ENCODE measurements at places on chromosomes 6 and 20. TPM values are rescaled to one million over a fixed set of nuclear protein-coding genes. Genes with fewer than 3 reads are reported as not detected.

GRCh38 chr6:26556263-26557070 lies 18.3 kb downstream of the HMGN4 start:
- DNase-seq = peak; percentile 65

GRCh38 chr6:160141001-160141726 lies 19.5 kb downstream of the SLC22A1 start:
- peak; percentile 48 for DNase-seq

- no peak for DNase-seq
These were observed 304.1 kb downstream of the RFPL4B start for GRCh38 chr6:112651239-112651638.

- DNase-seq = peak; percentile 19
These were observed 12.9 kb upstream of the ZNF343 start for GRCh38 chr20:2521369-2522305.

- peak; percentile 75 for DNase-seq
These were observed 3.8 kb upstream of the HMGA1 start for GRCh38 chr6:34232901-34233300.

DNA sequence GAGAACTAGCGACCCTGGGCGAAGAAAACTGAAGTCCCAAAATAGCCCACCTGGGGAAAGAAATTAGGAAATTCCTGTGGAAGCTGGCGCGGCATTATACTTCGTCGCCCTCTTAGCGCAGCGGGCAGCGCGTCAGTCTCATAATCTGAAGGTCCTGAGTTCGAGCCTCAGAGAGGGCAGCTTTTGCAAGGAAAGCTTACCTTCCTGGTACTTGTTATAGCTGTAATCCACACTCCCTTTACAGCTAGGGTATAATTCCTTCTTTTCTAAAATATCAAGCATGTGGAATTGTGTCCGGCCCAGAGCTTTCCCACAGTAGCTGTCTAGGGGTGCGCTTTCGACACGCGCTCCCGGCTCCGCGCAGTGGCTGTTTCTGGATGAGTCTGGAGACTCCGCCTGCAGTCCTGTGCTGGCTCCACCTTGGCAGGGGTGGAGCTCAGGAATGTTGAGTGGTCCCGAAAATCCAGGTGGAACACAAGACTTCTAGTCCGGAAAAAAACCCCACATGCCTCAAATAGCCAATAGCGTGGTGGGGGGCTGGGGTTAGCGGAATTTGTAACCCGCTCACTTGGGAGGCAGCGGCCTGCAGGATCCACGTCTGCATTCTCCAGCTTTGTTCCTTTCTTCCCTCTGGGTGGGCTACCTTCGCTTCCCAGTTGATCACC lies 83.7 kb upstream of the ZNF322 start:
- peak; percentile 82 for DNase-seq

- DNase-seq = no peak
These were observed 30.8 kb downstream of the PDE10A start for GRCh38 chr6:165632194-165632593.

DNA sequence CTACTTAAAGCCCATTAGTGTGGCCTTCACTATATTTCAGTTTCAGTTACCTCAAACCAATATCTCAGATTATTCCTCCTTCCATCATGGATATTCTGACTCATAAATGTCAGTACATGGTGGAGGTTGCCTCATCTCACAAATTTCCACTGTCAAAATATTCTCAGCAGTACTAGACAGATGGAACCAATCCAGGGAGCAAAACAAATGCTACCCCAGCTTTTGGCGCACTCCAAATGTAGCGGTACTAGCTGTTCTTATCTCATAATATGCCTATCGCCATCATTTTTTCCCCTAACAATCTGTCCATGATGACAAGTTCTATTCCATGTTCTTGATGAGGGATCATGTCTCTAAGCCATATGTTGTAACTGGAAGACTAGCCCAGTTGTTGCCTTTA lies 1026.1 kb downstream of the KIF16B start:
- no peak for DNase-seq

- no peak for DNase-seq
These were observed 2.7 kb downstream of the OSTM1 start for GRCh38 chr6:108071736-108072276.

GRCh38 chr6:148340586-148341297 lies 1.9 kb upstream of the SASH1 start:
- DNase-seq = no peak

GRCh38 chr6:40268614-40269013 lies 318.6 kb downstream of the LRFN2 start:
- DNase-seq = no peak

DNA sequence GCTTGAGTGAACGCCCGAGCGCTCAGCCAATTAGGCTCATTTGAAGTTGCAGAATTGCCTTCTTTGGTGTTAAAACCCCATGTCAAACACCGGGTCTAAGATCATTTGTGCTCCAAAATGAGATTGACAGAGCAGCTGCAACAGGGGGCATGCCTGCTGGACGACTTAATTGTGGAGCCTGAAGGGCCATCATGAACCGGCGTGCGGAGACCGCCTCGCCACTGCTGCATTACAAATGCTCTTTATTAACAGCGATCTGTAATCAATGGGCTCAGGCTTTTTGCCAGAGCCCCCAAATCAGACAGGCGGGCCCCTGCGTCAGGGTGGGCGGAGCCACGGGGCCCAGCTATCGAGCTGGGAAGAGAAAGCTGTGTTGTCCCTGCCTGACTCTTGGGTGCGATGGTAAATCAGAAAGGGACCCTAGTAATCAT lies 183.2 kb downstream of the SIM1 start:
- DNase-seq = no peak

DNA sequence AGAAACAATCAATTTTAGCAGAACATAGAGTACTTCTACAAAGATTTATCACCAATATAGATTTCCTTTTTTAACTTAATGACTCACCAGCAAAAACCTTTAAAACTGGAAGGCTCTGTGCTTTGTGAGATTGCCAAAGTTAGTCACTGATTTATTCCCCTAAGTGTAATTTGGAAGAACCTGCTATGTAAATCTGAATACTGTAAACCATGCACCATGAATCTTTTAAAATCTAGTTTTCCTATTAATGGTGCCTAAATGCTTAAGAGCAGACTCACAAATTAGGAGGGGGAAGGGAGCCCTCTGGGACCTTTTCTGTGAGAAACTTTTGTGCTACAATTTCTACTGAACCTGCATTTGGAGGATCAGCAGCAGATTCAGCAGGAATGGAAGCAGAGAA lies 57.8 kb upstream of the PNRC1 start:
- no peak for DNase-seq

GRCh38 chr6:163501439-163501838 lies 86.9 kb downstream of the QKI start:
- no peak for DNase-seq

DNA sequence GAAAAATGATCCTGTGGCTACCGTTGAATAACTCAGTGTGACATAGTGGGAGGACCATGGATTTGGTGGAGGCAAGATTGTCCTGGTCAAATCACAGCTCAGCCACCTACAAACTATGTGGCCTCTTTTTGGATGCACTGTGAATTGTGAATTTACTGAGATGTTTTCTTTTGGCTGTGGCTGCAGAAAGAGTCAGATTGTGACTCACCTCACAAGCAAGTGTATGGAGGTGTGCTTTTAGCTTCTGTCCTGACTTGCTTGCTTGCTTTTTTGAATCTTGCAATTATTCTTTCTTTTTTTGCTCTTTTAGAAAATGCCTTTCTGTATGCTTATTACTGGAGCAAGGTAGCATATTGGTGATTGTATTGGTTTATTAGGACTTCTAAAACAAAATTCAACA lies 122.9 kb upstream of the FOXO3 start:
- no peak for DNase-seq

GRCh38 chr20:63438121-63438520 lies 34.3 kb downstream of the KCNQ2 start:
- DNase-seq = no peak

DNA sequence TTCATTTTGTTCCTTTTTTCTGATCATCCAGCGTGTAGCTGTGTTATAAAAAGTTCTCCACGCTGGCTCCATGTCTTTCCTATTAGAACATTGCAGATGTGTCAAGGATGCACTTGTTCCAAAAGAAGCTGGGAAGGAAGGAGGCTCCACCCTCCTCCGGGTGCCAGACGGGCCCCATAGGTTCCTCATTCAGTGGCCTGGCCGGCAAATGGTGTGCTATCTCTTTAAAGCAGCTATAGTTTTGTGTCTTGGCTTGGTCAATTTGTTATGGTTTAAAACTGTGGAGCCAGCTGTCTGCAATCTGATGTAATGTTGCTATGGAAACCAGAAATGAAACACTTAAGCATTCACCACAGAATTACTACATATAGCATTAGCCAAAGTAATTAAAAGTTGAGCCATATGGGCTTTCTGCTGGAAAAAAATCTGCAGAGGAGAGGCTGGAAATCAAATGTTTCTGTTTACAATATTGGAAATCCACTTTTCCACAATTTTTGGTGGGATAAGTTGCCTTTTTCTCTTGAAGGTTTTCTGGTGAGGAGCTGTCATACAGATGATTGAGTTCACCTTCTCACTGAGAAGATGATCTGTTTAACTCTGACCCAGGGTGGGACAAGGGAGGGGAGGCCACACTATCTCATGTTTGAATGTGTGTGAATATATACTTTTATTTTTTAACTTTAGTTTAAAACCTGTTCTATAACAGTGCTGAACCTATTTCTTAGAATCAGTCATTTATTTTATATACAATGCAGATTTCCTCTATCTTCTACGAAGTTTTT lies 167.4 kb downstream of the SASH1 start:
- DNase-seq = peak; percentile 94

DNA sequence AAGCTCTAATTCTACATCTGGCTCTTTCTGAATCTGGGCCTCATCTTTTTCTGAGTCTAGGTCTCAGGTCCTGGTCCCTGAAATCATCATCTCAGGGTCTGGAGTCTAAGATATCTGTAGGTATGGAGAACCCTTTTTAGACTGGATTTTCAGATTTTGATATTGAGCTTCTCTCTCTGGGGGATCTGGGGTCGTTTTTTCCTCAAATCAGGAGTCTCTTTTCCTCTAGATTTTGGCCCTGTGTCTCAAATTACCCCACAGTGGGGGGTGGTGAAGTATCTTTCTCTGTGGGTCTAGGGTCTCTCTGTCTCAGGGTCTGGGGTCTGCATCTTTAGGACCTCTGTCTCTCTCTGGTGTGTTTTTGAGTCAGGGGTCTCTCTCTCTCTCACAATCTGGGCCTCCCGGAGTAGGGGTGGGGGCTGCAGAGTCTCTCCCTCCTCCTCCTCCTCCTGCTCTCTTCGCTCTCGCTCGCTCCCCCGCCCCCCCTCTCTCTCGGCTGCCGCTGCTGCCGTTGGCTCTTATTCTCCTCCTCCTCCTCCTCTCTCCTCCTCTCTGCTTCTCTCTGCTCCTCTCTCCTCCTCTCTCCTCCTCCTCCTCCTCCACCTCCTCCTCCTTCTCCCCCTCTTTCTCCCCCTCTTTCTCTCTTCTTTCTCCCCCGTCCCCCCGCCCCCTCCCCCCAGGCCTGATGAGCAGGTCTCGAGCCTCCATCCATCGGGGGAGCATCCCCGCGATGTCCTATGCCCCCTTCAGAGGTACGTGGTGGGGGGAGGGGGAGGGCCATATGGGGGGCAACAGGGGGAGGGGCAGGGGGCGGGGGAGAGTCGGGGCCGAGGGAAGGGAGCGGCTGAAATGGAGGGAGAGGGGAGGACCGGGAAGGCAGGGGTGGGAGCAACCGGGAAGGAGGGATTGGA lies at the start of gene SYNGAP1:
TSS of gene SYNGAP1 (plus strand) at position 486 of the 911 bp plus-strand sequence. CDS start at position 686, 200 bp downstream.
- DNase-seq = peak; percentile 71

GRCh38 chr6:39061182-39061581 lies 12.6 kb downstream of the GLP1R start:
- no peak for DNase-seq

GRCh38 chr6:79056226-79056625 lies 21.8 kb downstream of the PHIP start:
- DNase-seq = no peak

DNA sequence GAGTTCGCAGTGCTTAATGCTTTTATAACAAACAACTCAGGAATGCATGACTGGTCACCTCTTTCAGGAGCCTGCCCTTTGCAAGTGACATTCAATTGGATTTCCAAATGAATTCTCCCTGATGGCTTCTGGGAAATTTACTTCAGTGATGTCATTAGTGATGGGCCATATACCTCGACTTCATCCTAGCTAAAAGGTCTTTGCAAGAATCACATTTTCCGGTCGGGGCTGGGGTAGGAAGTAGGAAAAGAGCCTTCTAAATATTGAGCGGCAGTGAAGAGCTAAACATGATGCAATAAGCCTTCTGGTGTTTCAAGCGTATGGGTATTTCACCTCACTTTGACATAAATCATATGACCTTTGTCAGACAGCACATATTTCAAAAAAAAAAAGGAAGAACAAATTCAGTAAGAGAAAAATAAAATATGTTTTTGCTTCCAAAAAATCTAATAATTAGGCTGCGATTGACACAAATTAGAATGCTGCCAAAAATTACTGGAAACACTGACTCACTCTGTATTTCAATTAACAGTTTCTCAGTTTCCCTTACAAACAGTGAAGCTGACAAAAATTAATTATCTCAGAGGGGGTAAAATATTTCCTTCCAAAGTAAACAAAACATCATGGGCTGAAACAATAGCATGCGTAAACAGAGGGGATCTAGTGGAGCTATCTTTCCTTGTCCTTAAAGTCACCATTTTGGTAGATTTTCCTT lies 39.8 kb downstream of the ADTRP start:
- DNase-seq = no peak

GRCh38 chr6:114862819-114863218 lies 520.0 kb upstream of the HS3ST5 start:
- no peak for DNase-seq

DNA sequence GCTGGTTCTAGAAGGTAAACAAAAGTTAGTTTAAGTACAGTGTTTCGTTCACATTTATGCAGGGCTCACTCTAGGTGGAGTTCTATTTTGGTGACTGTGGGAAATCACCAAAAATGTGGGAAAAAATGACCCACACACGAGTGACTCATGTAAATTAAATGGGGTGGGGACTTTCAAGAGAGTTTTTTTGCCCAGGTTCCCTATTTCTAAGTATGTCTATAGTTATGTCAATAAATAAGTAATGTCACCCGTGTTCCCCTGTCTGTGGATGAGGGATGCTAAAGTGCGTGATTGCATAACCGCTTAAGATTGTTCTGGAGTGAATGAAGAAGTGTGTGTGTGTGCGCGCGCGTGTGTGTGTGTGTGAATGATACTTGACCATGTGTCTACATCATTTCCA lies 69.1 kb downstream of the MYB start:
- no peak for DNase-seq

DNA sequence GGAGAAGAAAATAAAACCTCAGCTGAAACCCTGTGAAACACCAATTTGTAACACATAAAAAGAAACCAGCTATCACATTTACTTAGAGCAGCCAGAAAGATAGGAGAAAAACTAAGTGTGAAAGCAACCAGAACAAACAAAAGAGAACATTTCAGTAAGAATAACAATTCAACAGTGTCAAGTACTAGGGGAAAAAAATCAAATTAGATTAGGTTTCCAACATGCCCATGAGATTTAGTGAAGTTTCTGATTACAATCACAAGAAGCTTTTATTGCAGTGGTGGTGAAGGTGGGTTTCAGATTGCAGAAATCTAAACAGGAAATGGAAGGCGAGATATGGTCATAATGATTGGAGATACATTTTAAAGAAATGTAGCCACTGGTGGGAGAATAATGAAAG lies 22.1 kb upstream of the TRDN start:
- no peak for DNase-seq

- no peak for DNase-seq
These were observed 168.0 kb downstream of the HDGFL1 start for GRCh38 chr6:22737331-22737730.

Gene TINAG
- total RNA-seq = not detected

Gene TPBG
- total RNA-seq = 7.9 TPM

Gene HLA-DOB
- total RNA-seq = 1.8 TPM

Gene CRISP2
- total RNA-seq = not detected

Gene IL22RA2
- not detected for total RNA-seq

Gene B3GAT2
- not detected for total RNA-seq

Gene ULBP1
- total RNA-seq = 1.5 TPM

Gene VGLL2
- total RNA-seq = not detected

Gene DLL1
- total RNA-seq = 2.7 TPM

Gene GRM1
- total RNA-seq = 0.05 TPM

Gene SPATA25
- not detected for total RNA-seq

Gene CYP39A1
- total RNA-seq = not detected

All from MG63 (cell line).